RCC 7860 (cell line): ENCODE measurements at places on chromosomes 11 and 22.

GRCh38 chr11:64000740-64001483, 14.7 kb downstream of the OTUB1 start:
- no peak for DNase-seq

DNA sequence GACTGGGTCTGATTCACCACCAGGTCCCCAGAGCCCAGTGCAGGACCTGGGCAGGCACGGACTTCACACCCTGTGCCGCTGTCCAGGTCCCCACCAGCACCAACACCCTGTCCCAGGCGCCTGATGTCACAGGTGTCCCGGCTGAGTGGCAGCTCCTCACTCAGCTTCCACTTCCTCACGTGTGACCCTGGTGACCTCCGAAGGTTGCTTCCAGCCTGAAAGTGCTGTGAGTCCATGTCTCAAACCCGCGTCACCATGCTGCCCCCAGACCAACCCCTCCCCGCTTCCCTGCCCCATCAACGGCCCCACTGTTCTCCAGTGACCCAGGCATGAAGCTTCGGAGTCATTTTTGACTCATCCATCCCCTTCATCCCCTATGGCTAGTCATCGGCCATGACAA, 25.7 kb upstream of the PICK1 start:
- no peak for DNase-seq

- DNase-seq = no peak
Observed at GRCh38 chr22:32016081-32016480, 27.0 kb upstream of the SLC5A1 start.

- DNase-seq = peak; percentile 4
Observed at GRCh38 chr11:33899400-33900037, 7.6 kb upstream of the LMO2 start.

DNA sequence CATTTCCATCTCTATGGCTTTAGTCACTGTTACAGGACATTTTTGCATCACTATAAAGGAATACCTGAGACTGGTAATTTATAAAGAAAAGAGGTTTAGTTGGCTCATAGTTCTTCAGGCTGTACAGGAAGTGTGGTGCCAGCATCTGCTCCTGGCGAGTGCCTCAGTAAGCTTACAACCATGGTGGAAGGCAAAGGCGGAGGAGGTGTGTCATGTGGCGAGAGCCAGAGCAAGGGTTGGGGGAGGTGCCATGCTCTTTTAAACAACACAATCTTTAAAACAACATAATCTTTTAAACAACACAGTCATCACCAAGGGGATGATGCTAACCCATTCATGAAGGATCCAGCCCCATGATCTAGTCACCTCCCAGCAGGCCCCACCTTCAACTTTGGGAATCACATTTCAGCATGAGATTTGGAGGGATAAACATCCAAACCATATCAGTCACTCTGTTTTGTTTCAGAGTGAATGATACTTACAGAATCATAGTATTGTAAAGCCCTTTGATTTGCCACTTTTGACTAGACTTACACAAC, 103.3 kb downstream of the PDE3B start:
- DNase-seq = no peak

DNA sequence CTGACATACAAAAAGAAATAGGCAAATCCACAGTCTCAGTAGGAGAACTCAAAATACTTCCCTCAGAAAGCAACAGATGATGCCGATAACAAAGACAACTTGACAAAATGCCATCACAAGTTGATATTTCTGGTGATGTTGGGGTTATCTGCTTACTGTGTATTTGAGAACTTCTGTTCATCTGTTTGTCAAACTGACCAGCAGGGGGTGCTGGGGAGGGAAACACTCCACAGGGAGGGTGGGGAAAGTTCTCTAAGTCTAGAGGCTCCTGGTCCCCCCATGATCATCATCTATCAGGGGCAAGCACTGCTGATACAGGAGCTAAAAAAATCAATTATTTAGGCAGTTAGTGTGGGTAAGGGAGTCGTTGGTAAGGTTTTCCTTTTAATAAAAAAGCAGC, 19.2 kb downstream of the GLYATL1 start:
- DNase-seq = no peak

- no peak for DNase-seq
Observed at GRCh38 chr11:69691463-69691862, 12.4 kb downstream of the FGF19 start.

GRCh38 chr11:43802509-43802908, 78.1 kb upstream of the ALKBH3 start:
- no peak for DNase-seq

- DNase-seq = no peak
Observed at GRCh38 chr11:9017773-9018172, 14.0 kb upstream of the NRIP3 start.

- DNase-seq = no peak
Observed at GRCh38 chr11:126336671-126337101, 18.8 kb upstream of the ST3GAL4 start.

DNA sequence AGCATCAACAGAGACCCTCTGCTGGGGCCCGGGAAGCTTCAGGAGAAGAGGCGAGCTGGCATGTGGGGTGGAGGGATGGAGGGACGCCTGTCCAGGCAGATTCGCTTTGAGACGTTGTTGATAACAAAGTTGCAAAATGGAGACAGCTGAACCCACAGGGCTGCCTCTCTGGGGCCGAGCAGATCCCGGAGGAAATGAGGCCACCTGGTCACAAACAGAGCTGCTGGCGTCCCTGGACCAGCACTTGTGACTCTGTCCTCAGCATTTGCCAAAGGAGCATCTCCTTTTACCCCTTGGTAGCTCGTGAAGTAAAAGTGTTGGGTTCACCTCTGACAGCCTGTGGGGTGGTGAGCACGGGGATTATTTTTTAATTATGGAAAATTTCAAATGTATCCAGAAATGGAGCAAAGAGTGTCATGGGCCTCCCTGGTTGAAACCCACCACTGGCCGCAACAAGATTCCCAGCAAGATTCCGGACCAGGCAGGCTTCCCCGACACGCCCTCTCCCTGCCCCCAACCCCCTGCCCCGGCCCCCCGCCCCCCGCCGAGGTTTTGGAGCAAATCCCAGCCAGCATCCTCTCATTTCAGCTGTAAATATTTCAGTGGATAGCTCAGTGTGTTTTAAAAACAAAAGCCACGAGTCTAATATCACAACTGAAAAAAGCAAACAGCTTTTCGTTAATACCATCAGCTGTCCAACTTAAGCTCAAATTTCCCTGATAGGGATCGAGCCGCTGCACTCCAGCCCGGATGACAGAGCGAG, 20.3 kb downstream of the GRAMD4 start:
- DNase-seq = no peak

DNA sequence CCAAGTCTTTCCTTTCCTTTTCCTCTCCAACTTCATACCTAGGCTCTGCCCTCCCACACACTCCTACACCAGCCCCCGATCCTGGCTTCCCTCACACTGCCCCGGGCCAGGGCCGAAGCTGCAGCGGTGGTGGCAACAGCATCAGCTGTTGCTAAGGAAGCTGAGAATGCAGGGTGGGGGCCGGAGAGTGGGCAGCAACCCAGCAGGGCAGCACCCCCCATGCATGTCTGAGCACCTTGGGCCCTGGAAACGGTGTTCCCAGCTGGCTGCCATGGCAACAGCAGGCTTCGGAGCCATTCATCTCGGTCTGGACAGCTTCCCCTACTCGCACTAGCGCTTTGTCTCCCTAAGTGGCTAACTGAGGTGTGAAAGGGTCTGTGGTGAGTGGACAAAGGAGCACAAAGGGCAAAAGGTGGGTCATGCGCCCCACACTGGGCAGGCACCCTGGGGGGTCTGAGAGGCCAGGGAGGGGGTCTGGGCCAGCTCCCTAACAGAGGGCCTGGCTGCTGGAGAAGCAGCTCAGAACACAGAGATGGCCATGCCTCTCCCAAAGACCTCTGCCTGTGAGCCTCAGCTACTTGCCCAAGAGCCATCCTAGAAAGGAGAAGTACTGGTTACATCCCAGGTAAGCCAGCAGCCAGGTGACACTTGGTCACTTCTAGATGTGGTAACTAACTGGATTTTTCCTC, 42.1 kb upstream of the JAM3 start:
- no peak for DNase-seq

DNA sequence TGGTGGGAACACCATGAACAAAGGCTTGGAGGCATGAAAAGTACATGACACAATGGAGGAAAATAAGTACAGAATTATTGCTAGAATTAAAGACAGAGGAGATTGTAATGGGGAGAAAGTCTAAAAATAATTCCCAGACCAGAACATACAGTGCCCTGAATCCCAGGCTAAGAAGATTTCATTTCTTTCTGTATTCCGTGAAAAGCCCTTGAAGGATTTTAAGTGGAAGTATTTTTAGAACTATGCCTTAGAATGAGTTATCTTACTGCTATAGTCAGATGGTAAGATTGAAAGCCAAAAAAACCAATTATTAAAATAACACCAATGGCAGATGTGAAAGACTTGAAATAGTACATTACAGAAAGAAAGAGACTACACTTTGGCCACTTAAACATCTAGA, 36.1 kb upstream of the SLC5A12 start:
- DNase-seq = no peak

DNA sequence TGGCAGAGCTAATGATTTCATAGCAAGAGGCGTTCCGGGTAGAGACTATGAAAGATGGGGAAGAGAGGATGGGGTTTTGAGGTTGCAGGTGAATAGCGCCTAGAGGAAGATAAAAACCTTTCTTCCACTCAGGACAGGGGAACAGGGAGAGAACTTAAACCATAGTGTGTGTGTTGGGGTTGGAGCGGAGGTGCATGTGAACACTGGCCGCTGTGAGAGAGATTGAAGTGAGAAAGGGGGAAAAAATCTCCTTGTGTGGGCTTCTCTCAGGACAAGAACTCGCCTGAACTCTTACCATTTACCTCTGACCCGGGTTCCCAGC, 3.4 kb downstream of the BSX start:
- DNase-seq = no peak

- DNase-seq = no peak
Observed at GRCh38 chr11:77069969-77070582, 3.3 kb downstream of the CAPN5 start.

GRCh38 chr11:44136176-44136945, 40.9 kb downstream of the EXT2 start:
- no peak for DNase-seq

- DNase-seq = no peak
Observed at GRCh38 chr11:12119502-12119901, 9.1 kb downstream of the MICAL2 start.

- DNase-seq = no peak
Observed at GRCh38 chr11:2580571-2581001, 119.2 kb downstream of the KCNQ1OT1 start.

DNA sequence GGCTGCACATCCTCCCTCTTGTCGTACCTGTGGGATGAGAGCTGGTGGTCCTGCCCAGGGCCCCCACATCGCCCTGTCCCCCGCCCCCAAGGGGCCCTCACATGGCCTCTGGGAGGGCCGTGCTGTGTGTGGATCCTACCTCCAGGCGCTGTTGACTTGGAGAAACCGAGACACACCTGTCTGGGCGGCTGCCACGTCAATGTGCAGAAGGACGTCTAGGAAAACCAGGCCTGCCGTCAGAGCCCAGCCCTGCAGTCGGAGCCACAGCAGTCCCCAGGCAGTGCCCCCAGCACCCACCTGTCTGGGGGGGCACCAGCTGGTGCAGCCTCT, 14.2 kb downstream of the ALG12 start:
- no peak for DNase-seq

GRCh38 chr11:15215005-15215404, 100.3 kb downstream of the INSC start:
- DNase-seq = no peak

GRCh38 chr11:32312865-32313403, 122.4 kb downstream of the WT1 start:
- peak; percentile 71 for DNase-seq

GRCh38 chr11:64447831-64448598, 89.1 kb downstream of the RPS6KA4 start:
- DNase-seq = no peak

GRCh38 chr11:100229086-100229485, 458.0 kb upstream of the ARHGAP42 start:
- no peak for DNase-seq

DNA sequence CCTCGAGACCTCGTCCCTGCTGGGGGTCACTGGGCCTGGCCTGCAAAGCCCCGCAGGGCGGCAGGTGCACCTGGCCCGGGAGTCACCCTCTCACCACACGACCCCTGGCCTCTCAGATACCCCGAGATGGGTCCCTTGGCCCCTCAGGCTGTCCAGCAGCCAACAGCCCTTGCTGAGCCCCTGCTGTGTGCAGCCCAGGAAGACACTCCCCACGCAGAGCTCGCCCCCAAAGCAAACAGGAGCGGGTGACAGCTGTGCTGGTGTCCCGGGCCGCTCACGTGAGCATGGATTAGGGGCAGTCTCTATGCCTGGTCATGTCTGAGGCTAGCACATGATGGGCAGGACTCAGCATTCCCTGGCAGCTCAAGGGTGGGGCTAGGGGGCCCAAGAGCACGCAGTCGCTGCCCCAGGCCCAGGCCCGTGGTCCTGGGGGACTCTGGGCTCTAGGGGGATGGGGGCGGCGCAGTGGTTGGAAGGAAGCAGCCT, 31.3 kb downstream of the WNT7B start:
- DNase-seq = no peak

GRCh38 chr22:39808081-39808480, 85.5 kb downstream of the ENTHD1 start:
- DNase-seq = no peak

- no peak for DNase-seq
Observed at GRCh38 chr11:2168286-2169004, 3.2 kb downstream of the TH start.

- DNase-seq = no peak
Observed at GRCh38 chr11:10575346-10576034, 7.0 kb upstream of the LYVE1 start.

DNA sequence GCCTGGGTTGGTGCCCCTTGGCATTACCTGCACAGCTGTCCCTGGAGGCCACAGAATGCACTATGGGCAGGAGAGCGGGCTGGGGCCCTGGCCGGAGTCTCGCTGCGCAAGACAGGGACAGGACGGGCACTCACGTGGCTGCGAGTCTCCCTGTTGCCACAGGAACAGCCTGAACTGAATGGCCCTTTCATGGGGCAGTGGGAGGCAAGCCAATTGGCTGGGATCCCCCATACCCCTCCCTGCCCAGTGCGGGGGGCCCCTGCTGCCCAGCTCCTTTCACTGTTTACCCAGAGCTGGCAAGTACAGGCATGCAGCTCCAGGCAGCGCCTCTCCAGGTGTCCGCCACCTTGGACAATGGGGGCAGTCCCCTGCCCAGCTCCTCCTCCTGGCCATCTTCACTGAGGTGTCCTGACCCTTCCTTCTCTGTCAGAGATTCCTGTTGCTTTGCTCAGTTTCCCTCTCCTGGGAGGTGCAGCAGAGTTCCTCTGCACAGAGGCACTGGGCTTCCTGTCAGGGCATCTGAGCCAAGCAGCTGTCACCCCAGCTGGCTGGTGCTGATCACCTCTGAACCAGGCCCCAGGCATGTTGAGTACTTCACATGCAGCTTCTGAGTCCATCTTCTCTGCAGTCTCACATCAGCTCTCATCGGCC, 5.2 kb downstream of the USP2 start:
- no peak for DNase-seq

- DNase-seq = no peak
Observed at GRCh38 chr22:38415561-38416321, 39.3 kb downstream of the KCNJ4 start.

GRCh38 chr11:95545116-95545875, 244.3 kb downstream of the FAM76B start:
- no peak for DNase-seq
